ENCODE measurements at places on chromosomes 1 and 21. TPM values are rescaled to one million over a fixed set of nuclear protein-coding genes. Genes with fewer than 3 reads are reported as not detected.

GRCh38 chr1:31423418-31423947 is 10.5 kb downstream of the SERINC2 start:
- H3K27ac ChIP-seq: no peak overlapping the region
- H3K36me3 ChIP-seq: no peaks in the 10 kb centered on the region
- peaks cover 27% of the 10 kb centered on the region for H3K27me3 ChIP-seq
- H3K4me3 ChIP-seq: no peak overlapping the region
- DNase-seq: no peak
- H3K4me1 ChIP-seq: no peaks in the 10 kb centered on the region

- peaks cover 57% of the 10 kb centered on the region for H3K27me3 ChIP-seq
- peaks cover 6% of the 10 kb centered on the region for H3K4me1 ChIP-seq
- DNase-seq: no peak
- H3K4me3 ChIP-seq: peak overlapping the region; percentile 29
- no peaks in the 10 kb centered on the region for H3K36me3 ChIP-seq
Measured at GRCh38 chr1:56645677-56646305, 677 bp downstream of the PRKAA2 start.

Gene DEPDC1
- 13.3 TPM for total RNA-seq

Gene SELP
- total RNA-seq: 0.42 TPM

DNA sequence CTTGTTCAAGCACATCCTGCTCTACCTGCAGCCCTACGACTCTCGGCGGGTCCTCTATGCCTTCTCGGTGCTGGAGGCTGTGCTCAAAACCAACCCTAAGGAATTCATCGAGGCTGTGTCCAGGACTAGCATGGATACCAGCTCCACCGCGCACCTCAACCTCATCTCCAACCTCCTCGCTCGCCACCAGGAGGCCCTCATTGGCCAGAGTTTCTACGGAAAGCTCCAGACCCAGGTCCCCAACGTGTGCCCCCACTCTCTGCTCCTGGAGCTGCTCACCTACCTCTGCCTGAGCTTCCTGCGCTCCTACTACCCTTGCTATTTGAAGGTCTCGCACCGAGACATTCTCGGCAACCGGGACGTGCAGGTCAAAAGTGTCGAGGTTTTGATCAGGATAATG is 74.3 kb upstream of the MORC3 start:
- H3K36me3 ChIP-seq: peaks cover 9% of the 10 kb centered on the region
- H3K27ac ChIP-seq: no peak overlapping the region
- no peak for DNase-seq
- no peak overlapping the region for H3K4me3 ChIP-seq
- H3K27me3 ChIP-seq: no peaks in the 10 kb centered on the region

GRCh38 chr21:25689226-25689625 is 45.5 kb downstream of the ATP5PF start:
- H3K27me3 ChIP-seq: peaks cover 6% of the 10 kb centered on the region
- H3K4me3 ChIP-seq: no peak overlapping the region
- H3K4me1 ChIP-seq: no peaks in the 10 kb centered on the region
- DNase-seq: no peak

Gene KISS1
- not detected for total RNA-seq

- no peak overlapping the region for H3K27ac ChIP-seq
- H3K4me1 ChIP-seq: no peaks in the 10 kb centered on the region
- H3K4me3 ChIP-seq: no peak overlapping the region
Measured at GRCh38 chr1:240965581-240966091, 353.7 kb upstream of the GREM2 start.

Gene CYP4X1
- not detected for total RNA-seq

- H3K36me3 ChIP-seq: no peaks in the 10 kb centered on the region
- peaks cover 24% of the 10 kb centered on the region for H3K4me1 ChIP-seq
- DNase-seq: no peak
Measured at GRCh38 chr1:228830954-228831481, 95.7 kb downstream of the RHOU start.

DNA sequence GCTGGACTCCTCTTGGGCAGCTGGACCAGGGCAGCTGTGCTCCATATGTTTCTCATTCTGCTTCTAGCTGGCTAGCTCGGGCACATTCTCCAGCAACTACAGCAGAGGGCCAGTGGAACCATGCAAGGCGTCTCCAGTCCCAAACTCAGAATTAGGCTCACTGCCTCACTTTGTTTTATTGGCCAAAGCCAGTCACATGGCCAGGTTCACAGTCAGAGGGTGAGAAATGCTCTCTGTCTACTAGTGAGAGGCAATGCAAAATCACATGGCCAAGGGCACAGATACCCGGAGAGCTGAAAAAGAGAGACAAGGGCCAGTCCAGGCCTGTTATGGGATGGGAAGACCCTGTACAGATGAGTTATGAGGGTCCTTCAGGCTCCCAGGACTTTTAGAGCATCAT is 78.8 kb upstream of the KLHDC7A start:
- DNase-seq: no peak
- no peaks in the 10 kb centered on the region for H3K4me1 ChIP-seq

DNA sequence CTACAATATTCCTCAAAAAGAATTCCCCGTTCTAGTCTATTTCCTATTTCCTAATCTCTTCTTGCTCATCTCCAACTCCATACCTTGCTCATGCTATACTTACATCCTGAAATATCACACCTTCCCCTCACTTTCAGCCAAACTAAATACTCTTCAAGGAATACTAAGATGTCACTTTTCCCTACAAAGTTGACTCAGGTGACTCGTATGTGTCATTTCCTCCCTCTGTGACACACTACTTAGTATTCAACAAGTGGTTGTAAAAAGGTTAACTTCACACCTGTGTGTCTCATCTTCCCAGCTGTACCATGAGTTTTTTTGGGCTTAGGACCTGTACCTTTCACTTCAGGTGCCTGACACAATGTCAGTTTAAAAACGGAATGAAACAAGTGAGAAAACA is 81.9 kb upstream of the LBR start:
- H3K4me1 ChIP-seq: peaks cover 4% of the 10 kb centered on the region
- no peaks in the 10 kb centered on the region for H3K36me3 ChIP-seq
- H3K27ac ChIP-seq: no peak overlapping the region
- H3K4me3 ChIP-seq: no peak overlapping the region

Gene GALE
- total RNA-seq: 51.8 TPM

- H3K4me3 ChIP-seq: no peak overlapping the region
- no peak for DNase-seq
- peaks cover 1% of the 10 kb centered on the region for H3K36me3 ChIP-seq
Measured at GRCh38 chr21:45504021-45504515, 38.2 kb downstream of the SLC19A1 start.

GRCh38 chr1:27785781-27786455 is 12.9 kb downstream of the STX12 start:
- H3K27me3 ChIP-seq: no peaks in the 10 kb centered on the region
- peaks cover 9% of the 10 kb centered on the region for H3K4me1 ChIP-seq
- no peak overlapping the region for H3K27ac ChIP-seq
- H3K4me3 ChIP-seq: no peak overlapping the region
- no peak for DNase-seq

Gene CFHR4
- total RNA-seq: not detected

DNA sequence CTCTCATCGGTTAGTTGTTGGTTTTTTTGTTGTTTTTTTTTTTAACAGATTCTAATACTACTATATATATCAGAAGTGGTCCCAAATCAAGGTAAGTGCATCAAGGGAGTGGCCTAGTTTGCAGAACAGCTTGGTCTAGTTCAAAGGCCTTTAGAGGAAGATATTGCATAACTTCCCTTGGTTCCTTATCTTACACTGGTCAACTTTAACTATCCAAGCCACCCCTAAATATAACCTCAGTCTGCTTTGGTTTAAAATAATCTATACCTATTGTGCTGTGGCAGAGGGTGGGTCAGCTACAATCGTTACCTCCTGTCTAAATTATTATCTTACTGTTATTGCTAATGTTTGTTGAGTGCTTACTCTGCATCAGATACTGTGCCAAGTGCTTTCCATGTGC is 6.9 kb downstream of the S100A12 start:
- DNase-seq: no peak
- H3K4me1 ChIP-seq: no peaks in the 10 kb centered on the region
- H3K36me3 ChIP-seq: no peaks in the 10 kb centered on the region
- H3K4me3 ChIP-seq: no peak overlapping the region
- H3K27ac ChIP-seq: no peak overlapping the region
- H3K27me3 ChIP-seq: peaks cover 9% of the 10 kb centered on the region

Gene SSX2IP
- total RNA-seq: 12.4 TPM

Gene TINAGL1
- not detected for total RNA-seq
